Memory B cell (primary cell): ENCODE measurements at places on chromosomes 16 and 17.

GRCh38 chr17:65183736-65184135, 46.6 kb downstream of the RGS9 start:
- no peak for DNase-seq

DNA sequence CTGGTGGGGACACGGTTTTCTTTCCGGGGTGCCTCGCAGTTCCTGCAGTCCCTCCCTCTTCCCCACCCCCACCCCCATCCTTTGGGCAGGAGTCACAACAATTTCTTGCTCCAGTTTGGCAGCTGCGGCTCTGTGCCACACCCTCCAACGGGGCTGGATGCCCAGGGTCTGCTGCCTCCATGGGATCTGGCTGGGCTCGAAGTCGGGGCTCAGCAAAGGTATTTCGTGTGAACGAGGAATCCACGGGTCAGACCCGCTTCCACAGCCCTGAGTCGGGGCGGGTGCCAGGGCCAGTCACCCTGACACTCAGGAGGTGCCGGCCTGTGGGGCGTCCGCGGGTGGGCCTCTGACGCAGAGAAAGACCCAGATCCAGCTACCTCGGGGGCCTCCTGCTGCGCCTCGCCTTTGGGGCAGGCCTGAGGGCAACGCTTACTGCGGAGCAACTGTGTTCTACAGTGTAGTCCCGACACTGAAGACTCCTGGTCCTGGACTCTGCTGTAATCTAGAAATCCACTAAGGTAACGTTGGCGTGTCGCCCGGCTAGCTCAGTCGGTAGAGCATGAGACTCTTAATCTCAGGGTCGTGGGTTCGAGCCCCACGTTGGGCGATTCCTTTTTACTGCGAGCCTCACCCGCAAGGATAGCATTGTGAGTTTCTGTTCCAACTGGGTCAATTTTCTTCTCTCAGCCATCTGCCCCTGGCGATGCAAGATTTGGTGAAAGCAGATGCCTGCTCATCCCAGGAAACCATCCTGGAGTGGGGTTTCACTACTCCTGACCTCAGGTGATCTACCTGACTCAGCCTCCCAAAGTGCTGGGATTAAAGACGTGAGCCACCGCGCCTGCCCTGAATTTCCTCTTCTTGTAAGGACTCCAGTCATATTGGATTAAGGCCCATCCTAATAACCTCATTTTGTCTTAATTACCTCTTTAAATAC, 12.6 kb upstream of the OR1F1 start:
- no peak for DNase-seq

DNA sequence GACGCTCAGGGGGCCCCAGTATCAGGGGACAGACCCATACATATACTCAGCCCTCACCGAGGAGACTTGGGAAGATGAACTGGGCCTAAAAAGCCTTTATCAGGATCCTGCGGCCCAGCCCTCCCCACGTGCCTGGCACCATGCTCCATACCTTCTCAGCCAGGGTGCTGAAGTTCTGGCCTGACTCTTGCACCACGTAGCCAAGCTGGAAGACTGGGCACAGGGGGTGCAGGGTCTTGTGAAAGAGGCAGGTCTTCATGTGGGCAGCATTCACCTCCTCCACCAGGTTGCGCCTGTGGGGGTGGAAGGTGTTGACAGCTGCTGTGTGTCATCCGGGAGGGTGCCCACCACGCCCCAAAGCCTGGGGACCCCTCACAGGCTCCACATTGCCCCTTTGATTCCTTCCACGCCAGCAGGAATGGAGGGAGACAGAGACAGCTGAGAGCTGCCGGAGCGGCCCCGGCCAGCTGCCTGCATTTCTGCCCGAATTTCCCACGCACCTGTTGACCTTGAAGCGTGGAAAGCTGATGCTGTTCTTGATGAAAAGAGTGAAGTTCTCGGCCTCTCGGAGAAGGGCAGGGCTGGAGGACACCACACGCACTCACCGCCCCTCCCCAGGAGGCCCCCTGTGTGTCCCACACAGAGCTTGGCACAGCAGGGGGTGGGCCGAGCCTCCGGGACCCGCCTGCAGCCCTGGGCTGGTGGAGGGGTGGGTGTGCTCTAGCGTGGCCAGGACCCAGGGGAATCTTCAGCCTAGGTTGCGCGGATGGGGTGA, 10.4 kb upstream of the CAMKK1 start:
- DNase-seq, result no peak

DNA sequence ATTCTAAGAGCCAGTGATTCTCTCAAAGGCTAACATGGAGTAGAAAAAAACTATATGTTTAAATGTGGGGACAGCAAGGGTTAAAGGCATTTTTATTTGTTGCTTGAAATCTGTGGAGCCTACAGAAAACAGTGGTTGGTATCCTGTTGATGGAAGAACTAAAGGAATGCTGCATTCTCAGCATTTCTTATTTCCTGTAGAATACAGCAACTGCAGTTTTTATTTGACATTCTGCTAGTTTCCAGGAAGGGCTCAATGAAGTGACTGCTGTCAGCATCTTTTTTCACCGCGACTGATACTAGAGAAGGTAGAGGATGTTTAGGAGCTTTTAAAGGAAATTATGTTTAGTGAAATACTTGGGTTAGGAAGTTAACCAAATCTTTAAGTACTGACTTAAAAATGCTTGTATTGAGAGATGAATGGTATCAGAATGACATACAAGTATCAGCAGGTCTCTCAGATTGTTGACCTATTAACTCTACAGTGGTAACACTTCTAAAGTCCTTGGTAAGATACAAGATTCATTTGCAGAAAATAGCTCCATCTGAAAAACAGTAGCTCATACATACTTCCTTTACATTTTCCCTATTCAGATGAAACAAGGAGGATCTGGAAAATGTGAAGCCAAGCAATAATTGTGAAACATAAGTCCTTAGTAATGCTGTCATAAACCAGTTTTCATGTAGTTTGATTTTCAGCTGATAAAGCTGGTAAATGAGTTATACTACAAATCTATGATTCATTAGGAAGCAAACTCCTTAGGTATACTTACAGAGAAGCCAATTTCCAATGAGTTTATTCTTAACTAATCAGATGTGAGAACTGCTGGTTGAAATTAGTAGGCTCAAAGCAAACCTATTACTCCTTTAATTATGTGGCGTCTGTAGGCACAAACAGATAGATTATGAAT, 15.2 kb downstream of the CLTC start:
- no peak for DNase-seq

GRCh38 chr17:16912021-16912962, 59.6 kb downstream of the TNFRSF13B start:
- DNase-seq, result no peak

DNA sequence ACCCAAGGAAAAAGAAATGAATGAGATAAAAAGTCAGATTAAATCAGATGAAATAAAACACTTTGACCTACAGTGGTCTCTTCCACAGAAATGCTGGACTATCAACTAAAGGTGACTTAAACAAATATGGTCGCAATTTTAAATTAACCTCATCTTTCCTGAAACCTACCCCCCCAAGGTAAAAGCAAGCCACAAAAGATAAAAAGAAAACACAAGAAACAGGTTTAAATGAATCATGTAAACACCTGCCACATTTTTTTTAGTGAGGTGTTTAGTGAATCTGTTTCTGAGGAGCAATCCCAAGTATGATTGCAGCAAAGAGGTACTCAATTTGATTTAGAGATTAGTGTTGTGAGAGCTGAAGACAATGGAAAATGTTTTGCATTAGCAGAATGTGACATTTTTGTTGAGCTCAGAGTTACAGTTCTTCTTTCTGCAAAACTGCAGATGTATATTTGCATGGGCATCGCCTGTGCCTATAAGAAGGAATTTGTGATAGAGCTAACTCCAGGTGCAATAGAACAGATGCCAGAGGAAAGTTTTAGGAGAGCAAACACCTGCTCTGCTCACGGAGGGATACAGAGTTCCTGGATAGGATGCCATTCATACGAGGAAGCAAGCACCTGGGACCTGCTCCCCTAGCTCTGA, 3.4 kb upstream of the MMD start:
- DNase-seq, result no peak

GRCh38 chr17:56173958-56174835, 20.9 kb downstream of the ANKFN1 start:
- DNase-seq, result no peak

DNA sequence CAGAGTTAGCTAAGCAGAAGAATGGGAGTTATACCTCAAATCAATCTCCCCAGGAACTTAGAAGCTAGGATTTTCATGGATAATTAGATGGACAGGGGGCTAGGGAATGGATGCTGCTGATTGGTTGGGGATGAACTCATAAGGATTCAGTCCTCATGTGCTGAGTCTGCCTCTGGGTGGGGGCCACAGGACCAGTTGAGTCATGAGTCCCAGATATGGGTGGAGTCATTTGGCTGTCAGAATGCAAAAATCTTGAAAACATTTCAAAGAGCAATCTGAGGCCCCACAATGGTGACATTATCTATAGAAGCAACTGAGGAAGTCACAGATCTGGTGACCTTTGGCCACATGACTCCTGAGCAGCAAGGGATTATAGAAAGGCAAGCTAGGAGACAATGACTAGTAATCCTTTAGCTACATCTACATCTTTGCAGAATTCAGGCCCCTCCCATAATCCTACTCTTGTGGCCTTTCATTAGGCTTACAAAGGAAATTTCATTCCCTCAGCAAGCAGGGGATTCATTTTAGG, 82.6 kb upstream of the CCL2 start:
- DNase-seq, result no peak

DNA sequence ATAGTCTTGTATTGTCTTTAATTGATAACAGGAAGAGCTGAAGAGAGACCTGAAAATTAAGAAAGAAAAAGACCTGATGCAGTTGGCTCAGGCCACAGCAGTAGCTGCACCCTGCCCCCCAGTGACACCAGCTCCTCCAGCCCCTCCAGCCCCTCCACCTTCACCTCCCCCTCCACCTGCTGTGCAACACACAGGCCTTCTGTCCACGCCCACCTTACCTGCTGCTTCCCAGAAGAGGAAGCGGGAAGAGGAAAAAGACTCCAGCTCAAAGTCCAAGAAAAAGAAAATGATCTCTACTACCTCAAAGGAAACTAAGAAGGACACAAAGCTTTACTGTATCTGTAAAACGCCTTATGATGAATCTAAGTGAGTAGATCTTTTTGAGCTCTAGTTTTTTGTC, 36.8 kb downstream of the C17orf58 start:
- no peak for DNase-seq
